CD8-positive, alpha-beta T cell (primary cell): ENCODE measurements at places on chromosomes 5 and 9.

DNA sequence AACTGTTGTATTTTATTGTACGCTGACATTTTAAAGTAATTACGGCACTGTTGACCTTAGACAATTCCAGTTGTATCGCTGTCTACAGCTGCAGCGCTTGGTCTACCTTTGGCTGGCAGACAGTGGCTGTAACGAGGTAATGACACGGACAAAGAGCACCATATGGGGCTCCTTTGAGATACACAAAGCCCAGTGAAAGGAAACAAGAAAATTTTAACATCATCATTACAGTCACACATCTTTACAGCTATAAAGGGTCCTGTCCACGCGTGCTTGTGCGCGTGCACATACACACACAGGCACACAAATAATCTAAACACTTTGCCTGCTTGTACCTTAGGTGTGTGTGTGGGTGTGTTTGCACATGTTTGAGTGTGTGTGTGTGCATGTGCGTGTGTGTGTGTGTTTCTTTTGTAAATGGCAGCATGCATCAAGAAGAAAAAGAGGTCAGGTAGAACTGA is 946.0 kb downstream of the NR2F1-AS1 start:
- no peak for DNase-seq

GRCh38 chr5:33299621-33300208 is 141.1 kb upstream of the TARS1 start:
- DNase-seq = no peak

GRCh38 chr9:38423973-38424843 is at the start of gene IGFBPL1:
Gene IGFBPL1, minus strand, starts transcription at chr9:38424454. Its CDS starts 30 bp downstream, at chr9:38424424.
- no peak for DNase-seq

GRCh38 chr5:131530706-131531331 is 104.2 kb downstream of the RAPGEF6 start:
- DNase-seq = no peak

GRCh38 chr9:81370096-81370495 is 319.3 kb downstream of the TLE1 start:
- DNase-seq = no peak

DNA sequence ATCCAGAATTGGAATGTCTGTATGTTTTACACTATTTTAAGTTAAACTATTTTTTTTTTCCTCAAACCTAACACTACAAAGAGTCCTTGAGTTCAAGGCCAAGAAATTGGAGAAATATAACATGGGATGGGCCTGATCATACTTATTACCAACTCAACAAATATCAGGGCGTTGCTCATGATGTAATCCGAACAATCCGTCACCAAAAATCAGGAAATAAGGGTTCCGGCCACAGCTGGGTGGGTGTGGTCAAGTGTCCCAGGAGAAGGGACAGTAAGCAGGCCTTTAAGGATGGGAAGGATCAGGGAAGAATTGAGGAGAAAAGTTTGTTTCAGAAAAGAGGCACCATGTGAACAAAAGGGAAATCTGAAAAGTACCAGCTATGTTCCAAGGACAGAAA is 29.8 kb downstream of the MED27 start:
- DNase-seq = no peak

GRCh38 chr5:106522296-106522695 is 1148.4 kb downstream of the EFNA5 start:
- DNase-seq = no peak

DNA sequence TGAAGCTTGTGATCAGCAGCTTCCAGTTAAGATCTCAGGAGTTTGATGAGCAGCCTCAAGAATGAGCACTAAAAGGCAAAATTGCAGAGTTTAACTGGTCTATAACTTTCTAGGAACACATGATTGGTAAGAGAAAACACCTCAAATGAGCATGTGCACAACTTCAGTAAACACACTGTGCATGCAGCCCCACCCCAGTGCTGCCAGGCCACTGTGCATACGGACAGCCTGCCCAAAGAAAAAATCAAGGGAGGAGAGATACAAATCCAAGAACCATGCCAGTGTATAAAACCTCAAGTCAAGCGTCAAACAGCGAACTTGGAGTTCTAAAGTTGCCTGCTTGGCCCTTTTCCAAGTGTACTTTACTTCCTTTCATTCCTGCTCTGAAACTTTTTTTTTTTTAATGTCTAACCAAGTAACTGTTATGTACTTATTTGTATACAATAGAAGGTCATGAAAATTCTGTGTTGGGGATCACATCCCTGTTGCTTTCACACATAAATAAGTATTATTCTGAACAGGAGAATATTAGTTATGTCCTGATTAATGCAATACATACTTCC is 125.6 kb upstream of the TSLP start:
- DNase-seq = no peak

GRCh38 chr9:122197882-122198281 is 30.9 kb downstream of the LHX6 start:
- DNase-seq = no peak

DNA sequence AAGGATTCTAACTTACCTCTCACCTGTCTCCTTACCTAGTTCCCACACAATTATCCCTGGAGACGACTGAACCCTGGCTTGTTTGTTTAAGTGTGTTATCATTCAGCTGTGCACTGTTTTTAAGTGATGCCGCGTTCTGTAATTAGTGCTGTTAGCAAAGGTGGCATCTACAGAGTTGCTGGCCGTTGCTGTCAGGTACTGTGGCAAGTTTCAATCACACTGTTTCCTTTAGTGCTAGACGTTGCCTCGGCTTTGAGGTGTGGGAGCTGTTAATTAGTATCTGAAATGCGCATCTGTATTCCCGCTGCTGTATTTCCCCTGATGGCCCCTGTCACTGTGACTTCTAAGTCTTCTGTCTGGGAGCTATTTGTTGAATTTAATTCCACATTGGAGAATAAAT is 193.8 kb upstream of the GAS1 start:
- DNase-seq = no peak

- DNase-seq = peak; percentile 70
Measured at GRCh38 chr5:55994495-55994997, at the start of gene IL6ST. Gene IL6ST, minus strand, starts transcription at chr5:55994963. Its CDS starts 18,685 bp downstream, at chr5:55976278.

DNA sequence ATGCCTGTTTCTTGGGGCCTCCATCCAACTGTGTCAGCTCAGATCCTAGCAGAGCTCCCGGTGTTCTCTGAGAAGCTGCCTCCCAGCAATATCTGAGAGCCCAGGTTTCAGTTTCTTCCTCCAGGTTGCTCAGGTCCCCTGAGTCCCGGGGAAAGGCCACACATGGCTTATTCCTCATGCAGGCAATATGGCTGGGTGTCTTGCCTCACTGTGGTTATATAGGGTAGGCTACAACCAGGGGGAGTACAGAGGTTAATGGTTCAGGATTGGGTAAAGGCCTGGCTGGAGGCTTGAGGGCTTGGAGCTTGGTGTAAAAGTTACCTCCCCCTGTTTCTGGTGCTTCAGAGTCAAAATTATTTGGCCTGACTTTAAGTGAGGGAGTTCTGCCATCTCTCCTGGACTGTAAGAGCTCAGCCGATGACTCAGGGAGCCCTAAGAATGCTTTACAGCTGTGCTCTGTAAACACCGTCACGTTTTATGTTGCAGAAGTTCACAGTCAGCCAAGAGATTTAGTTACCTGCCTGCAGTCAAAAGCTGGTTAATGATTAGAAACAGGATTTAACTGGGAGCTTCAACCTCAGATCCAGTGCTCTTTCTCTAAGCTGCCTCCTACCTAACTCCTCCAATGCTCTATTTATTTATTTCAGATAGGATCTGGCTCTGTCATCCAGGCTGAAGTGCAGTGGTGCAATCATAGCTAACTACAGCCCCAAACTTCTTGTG is 24.3 kb upstream of the UBAP2 start:
- no peak for DNase-seq

GRCh38 chr9:85639675-85640186 is 102.0 kb downstream of the AGTPBP1 start:
- no peak for DNase-seq

GRCh38 chr9:16591092-16591491 is 279.4 kb downstream of the BNC2 start:
- DNase-seq = no peak

GRCh38 chr5:73451224-73452130 is 2.9 kb upstream of the FOXD1 start:
- DNase-seq = peak; percentile 44

GRCh38 chr5:43514025-43514424 is 923 bp downstream of the C5orf34 start:
- no peak for DNase-seq

- no peak for DNase-seq
Measured at GRCh38 chr5:146079695-146080373, 25.5 kb downstream of the PLAC8L1 start.

DNA sequence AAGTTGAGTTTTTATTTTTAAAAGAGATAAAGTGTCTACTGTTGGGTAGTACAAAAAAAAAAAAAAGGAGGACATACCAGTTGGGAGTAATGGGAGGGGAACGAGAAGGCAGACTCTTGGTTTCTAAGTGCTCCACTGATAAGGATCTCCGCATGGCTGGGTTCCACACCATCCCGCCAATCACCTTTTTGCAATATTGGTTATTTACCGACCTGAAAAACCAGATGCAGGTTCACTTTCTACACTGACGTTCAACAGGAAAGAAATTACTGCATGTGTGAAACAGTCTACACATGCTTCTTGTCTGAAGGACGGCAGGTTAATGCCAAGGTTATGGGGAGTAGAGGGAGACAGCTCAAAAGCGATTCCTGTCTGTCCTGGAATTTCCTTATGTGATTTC is 75.5 kb downstream of the PTPN3 start:
- DNase-seq = no peak

GRCh38 chr5:147437161-147437596 is 72.7 kb downstream of the DPYSL3 start:
- DNase-seq = no peak

DNA sequence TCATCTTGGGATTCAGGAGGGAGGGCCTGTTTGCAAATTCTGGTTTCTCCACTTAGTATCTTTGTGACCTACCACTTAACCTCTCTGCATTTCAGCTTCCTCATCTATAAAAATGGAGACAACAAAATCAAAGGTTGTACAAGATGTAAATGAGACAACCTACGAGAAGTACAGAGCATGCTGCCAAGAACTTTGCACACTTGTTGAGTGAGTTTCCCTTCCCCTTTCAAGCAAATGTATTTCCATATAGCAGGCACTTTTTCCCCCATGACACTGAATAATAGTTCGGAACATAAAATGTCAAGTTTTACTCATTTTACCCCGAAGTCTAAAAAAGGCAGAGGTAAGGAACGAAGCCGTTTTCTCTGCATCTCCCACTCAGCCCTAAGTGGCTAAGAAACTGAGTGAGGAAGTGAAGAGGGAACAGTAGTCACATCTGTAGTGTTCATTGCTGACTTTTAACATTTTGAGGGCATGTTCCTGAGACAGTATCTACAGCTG is 159.0 kb downstream of the TLE1 start:
- DNase-seq = no peak

GRCh38 chr5:18546591-18546990 is 912.3 kb downstream of the TAF11L14 start:
- DNase-seq = no peak

GRCh38 chr9:109817146-109817845 is 37.3 kb downstream of the PALM2AKAP2 start:
- DNase-seq = no peak

GRCh38 chr9:111144741-111145140 is 106.5 kb upstream of the LPAR1 start:
- no peak for DNase-seq

DNA sequence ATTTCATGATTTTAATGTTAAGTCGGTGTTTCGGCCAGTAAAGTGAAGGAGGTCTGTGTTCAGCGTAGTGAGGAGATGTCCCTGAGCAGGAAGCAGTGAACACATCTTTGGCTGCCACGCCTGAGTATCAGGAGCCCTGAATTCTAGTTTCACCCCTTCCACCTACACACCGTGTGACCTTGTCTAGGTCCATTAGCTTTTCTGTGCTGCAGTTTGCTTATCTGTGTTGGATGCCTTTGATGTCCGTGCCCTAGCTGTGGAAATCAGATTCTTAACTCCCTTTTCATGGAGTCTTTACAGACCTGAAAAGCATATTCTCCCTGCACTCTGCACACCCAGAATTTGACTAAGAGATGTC is 601 bp downstream of the FBXO38 start:
- no peak for DNase-seq

DNA sequence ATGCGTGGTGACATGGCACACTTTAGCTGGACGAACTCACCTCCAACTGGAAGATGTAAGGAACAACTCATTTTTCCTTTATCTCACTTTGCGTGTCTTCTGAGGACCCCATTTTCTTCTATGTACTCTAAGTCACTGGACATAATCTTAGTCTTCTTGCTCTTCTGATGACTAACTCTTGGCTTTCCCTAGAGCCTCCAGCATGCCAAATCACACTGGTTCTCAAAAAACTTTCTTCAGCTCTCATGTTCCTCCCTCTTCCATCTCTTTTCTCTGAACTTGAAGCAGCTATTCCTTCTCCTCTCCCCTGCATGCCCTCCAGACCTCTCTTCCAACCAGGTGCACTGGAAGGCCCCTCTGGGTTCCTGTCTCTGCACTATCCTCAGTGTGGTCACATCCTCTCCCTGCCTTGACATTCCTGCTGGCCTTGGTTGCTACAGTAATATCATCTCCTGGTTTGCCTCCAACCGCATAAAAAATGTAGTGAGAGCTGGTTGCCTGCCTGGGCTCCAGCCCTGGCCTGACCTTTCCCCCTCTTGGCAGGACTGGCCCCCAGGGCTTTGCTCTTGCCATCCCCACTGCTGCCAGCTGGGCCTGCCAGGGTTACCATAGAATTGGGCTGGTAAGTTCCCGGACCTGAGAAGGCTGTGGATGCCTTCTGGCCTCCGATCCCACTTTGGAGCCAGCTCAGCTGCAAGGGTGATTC is 44.8 kb upstream of the BNC2 start:
- DNase-seq = no peak

DNA sequence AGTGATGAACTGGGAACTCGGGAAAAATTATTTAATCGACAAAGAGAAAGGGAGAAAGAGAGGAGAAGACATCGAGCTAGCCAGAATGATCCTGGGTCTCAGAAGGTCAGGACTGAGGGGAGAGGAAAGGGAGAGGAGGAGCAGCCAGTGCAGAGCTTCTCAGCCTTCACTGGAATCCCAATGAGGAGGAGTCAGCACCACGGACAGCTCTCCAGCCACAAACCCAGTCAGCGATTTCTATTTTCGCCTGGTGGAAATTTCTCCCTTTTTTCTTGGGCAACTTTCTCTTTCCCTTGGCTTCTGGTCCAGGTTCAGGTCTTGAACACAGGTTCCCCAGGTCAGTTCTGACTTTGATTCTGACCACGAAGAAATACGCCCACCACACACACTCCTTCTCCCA is 1.6 kb upstream of the BRINP1 start:
- DNase-seq = no peak

GRCh38 chr5:54725391-54726280 is 208.1 kb downstream of the SNX18 start:
- no peak for DNase-seq

GRCh38 chr9:112162621-112163413 is 12.3 kb downstream of the SUSD1 start:
- DNase-seq = no peak

GRCh38 chr9:95822015-95822414 is 53.5 kb upstream of the ERCC6L2 start:
- no peak for DNase-seq

GRCh38 chr5:150465927-150466326 is 16.4 kb upstream of the RPS14 start:
- DNase-seq = no peak

- DNase-seq = no peak
Measured at GRCh38 chr5:179768326-179769085, 25.3 kb upstream of the LTC4S start.
